ENCODE measurements at places on chromosomes 4 and X.

- DNase-seq = no peak
Measured at GRCh38 chr4:176036585-176037205, 28.9 kb upstream of the WDR17 start.

- DNase-seq = no peak
Measured at GRCh38 chrX:150926791-150927190, 28.3 kb upstream of the CD99L2 start.

GRCh38 chrX:119729408-119730201 lies 28.8 kb upstream of the SOWAHD start:
- no peak for DNase-seq

DNA sequence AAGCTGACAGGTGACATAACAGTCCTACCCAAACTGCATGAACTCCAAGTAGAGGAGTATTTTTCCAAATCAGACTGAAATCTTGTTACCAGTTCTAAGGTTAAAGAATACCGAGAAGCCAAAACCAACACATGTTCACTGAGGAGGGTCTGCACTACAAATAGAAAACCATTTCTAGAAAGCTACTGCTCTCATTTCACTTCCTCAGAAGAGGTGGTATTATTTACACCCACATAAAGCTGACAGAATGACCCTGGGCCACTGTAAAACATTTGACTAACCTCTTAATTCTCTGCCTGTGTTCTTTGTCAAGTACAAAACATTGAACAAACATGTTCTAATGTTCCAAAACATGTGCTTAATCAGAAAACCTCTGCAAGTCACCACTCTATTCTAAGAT lies 95.8 kb downstream of the IQCM start:
- peak; percentile 0 for DNase-seq

- no peak for DNase-seq
Measured at GRCh38 chrX:132216806-132217202, 2.4 kb downstream of the RAP2C start.

DNA sequence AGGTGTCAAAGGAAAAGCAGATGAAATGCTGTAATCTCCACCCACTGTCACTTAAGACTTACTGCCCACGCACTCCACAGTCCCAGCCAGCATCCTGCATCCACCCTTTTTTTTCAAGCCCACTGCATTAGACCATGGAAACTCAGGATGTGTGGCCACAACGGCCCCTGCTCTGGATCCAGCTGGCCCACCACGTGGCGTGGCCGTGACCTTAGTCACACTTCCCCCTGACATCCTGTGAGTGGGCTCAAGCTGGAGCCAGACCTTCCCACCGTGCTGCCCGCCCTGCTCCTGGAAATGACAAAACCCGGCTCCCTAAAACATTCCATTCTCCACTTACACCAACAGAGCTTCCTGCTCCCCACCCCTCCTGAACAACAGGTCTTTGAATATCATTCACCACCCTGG lies 588.3 kb upstream of the DIPK2B start:
- DNase-seq = no peak

GRCh38 chr4:184955636-184956035 lies 62.7 kb upstream of the HELT start:
- peak; percentile 32 for DNase-seq

GRCh38 chr4:181737744-181738143 lies 505.5 kb upstream of the TENM3 start:
- DNase-seq = no peak

GRCh38 chrX:51336584-51336983 lies 4.0 kb downstream of the NUDT10 start:
- DNase-seq = peak; percentile 16

DNA sequence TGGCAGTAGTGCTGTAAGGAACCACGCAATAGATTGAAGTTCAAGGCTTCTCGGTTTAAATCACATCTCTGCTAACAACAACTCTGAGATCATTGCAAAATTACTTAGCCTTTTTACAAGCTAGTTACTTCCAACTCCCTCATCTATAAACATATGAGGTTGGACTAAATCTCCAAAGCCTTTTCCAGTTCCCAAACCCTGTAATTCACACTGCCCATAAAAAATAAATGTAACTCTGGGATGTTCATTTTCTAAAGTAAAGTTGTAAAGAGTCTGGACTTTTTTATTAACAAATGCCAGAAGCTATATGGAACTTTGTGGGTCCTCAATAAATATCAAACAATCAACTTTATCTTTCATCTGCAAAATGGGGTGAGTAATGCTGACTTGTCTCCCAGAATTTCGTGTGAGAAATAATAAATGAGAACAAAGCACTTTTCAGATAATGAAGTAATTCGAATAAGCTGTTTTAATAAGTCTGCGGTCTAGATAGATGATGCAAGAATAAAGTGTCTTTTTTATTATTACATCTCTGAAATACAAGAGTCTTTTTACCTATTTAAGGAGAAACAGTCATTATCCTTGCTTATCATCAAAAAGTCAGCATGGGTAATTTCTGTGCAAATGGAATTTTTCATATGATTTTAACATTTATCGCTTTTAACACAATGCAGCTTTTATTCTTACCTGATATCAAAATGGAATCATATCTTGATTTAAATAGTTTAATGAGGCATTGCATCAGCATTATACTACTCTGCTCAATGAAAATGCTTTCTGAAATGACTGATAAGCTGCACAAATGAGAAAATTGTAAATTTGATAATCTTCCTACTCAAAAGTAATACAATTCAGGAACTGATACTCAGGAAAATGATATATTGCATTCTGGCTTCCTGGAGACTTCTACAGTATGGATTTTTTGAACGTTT lies 252.6 kb downstream of the BANK1 start:
- no peak for DNase-seq

All from GM12892 (cell line).